ENCODE measurements at places on chromosomes 4 and X.

DNA sequence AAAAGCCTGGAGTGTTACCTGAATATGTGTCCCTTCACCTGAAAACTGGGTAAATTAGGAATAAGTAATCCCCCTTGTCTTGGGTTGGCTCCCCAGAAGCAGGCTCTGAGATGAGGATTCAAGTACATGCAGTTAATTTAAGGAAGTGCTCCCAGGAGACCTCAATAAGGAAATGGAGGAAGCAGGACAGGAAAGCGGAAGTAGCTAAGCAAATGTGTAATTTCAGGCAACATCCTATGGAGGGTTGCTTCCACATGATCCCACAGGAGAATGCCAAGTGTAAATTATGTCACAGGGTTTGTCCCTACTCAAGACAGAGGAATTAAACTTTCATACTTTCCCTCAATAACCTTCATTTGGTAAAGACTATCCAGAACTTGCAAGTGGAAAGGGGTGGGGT is 48.1 kb upstream of the ARHGEF6 start:
- DNase-seq: no peak

- DNase-seq: no peak
These were observed 618 bp downstream of the RBBP7 start for GRCh38 chrX:16869393-16870094.

DNA sequence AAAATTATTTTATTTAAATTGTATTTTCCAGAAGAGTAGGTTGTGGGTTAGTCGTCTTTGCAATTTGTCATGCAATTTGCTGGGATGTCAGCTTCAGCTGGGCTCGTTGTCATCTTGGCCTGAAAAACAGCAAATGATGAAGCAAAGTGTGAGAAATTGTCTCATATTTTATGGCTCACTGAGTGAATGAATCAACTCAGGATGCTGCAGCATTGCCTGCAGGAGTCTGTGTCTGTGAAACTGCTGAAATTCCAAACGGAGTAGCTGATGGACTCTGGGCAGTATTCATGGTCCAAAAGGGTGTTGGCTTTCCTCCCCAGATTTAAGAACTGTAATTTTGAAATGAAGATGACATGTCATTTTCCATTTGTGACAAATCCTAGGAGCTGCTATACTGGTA is 37.2 kb downstream of the CXCL8 start:
- DNase-seq: no peak

GRCh38 chrX:13828392-13828791 is 11.5 kb upstream of the GPM6B start:
- no peak for DNase-seq

DNA sequence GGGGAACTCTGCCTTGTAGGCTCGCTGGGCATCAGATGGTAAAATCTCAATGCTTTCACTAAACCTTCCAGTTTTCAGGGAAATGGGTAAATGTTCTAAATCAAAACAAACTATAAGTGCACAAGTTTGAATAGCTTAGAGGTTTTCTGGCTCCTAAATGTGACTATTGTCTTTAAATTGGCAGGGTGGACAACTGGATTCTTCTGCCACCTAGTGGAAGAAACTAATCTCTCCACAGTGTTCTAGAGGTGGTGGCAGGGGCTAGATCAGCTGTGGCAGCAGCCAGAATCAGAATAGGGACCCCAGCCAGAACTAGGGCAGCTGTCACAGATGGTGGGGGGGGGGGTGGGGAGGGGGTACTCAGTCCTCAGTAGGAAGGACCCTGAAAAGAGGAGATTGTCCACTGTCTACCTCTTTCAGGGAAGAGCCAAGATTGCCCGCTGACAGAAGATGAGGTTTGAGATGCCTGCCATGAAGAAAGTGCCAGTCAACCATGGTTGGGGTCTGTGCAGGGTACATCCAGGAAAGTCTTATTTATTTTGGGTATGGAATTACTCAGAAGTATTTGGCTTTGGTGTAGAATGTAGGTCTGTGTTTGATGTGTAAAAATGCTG is 201.4 kb downstream of the CCNG2 start:
- DNase-seq: no peak
